ENCODE measurements at places on chromosomes 6 and 20.

- peak; percentile 52 for DNase-seq
Measured at GRCh38 chr20:62772990-62773844, 23.1 kb upstream of the MRGBP start.

DNA sequence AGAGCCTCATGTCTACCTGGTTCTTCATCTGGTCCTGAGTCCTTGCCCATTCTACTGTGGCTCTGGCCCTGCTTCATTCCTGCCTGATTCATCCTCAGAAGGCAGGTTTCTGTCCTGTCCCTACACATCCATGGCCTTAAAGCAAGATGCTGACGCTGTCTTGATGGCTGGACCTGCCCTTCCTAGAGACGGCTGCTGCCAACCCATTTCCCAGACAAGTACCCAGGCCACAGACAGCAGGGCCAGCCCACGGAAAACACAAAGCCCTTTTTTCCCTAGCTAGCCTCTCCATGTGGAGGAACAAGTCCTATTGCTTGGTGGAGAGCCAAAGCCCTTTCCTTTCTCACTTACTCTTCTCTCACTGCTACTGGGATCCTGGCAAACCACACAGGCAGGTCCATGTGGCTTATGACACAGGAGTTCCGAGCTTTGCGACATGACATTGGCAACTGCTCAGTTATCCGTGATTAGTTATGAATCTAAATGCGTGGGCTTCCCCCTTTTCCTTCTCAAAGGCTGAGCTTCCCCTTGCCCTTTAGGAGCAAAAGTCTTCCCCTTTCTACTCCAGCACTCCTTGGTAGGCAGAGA, 72.9 kb downstream of the SLC22A3 start:
- DNase-seq, result no peak

DNA sequence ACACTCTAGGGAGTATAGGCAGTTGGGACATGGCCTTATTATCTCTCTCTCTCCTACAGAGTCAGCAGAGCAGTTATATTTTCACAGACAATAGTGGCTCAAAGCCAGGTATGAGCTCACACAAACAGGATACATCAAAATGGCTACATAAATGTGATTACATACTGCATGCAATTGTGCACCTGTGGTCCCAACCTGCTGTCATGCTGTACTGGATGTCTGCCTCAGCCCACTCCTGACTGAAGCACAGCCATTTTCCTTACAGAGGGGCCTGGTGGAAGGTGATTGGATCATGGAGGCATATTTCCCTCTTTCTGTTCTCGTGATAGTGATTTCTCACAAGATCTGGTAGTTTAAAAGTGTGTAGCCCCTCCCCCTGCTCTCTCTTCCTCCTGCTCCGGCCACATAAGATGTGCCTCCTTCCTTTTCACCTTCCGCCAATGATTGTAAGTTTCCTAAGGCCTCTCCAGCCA, 37.0 kb upstream of the SAMHD1 start:
- no peak for DNase-seq

DNA sequence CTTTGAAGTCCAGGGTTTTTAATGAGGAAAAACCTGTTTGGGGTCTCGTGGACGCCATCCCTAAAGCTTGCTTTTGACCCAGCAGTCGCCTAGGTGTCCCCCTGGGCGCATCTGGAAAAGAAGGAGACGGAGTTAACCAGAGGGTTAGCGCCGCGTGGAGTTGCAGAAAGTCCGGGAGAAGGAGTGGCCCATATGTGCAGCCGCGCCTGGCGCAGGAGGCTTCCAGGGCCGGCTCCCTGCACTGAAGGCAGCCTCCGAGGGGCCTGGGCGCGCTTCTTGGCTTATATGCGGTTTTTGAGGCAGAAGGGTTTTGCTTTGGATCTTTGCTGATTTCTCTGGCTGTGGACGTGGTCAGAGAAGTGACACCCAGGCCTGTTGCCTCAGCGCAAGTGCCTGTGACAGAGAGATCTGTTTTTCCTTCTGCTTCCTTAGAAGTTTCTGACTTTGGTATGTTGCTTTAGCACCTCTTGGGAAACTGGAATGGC, 987 bp downstream of the TMEM181 start:
- DNase-seq, result no peak

DNA sequence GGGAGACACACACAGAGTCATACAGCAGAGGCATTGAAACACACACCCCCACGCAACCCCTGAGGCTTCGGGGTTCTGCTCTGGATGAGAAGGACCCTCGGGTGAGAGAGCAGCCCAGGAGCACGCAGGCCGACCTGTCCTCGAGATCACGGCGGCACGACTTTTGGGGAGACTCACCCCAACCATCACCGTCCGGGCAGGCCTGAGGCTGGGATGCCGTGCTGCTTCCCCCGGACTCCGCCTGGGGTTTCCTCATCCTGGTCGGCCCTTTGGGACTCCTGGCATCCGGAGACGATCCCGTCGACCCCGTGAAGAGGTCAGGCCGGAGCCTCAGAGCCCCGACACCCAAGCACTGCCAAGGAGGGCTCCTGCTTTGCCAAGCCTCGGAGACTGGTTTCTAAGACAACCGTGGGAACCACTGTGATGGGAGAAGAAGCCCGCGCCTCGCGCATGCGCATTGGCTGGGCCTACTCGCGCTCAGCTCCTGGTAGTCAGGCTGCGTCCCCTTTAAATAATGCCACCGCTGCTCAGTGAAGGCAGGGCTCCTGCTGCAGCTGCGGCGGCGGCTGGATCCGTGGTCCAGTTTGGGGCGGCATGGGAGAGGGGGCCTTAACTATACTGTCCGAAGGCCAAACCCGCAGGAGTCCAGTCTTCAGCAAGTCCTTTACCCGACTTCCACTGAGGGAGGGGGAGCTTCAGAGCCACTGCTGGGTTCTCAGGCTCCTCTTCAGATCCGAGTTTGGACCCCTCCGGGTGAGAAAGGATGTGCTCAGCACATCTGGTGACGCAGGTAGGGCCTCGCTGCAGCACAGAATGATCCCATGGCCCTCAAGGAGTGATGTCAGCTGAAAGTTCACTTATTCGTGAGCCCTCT, 171.4 kb upstream of the ZNF337 start:
- peak; percentile 79 for DNase-seq

GRCh38 chr6:135505648-135506047, 8.1 kb upstream of the AHI1 start:
- DNase-seq, result no peak

DNA sequence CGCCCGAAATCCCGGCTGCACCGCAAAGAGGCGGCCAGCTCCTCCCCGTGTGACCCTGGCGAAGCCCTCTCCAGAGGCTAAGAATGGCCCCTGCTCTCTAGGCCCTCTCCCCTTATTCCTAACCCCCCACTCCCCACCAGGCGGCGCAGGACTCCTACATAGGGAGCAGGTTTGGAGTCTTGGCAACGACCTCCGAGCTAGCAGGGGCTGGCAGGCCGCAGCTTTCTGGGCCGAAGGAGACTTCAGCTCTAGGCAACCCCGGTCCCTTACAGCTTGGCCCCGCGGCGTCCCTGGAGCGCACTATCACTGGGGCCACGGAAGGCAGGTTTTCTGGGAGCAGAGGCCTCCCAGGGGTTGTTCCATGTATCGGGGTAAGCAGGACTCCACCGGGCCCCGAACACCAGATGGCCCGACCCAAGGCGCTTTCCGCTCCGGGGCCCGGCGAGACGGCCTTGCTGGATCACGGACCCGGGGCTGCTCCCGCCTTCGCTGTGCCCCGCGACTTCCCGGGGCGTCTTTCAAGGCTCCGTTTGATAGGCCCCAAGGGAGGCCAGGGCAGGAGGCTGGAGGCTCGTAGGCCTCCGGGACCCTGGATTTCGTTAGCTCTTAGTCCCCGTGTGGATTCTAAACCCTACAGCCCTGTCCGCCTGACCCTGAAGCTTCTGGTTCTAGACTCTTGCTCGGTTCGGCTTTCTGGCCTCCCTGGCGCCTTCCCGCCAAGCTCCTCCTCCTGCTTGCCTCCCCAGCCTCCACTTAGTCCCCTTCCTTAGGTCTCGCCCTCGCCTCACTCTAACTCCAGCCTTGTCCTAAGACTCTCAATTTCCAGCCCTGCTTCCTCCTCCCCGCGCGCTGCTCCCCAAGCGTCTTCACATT, 1.9 kb downstream of the SLC32A1 start:
- no peak for DNase-seq

DNA sequence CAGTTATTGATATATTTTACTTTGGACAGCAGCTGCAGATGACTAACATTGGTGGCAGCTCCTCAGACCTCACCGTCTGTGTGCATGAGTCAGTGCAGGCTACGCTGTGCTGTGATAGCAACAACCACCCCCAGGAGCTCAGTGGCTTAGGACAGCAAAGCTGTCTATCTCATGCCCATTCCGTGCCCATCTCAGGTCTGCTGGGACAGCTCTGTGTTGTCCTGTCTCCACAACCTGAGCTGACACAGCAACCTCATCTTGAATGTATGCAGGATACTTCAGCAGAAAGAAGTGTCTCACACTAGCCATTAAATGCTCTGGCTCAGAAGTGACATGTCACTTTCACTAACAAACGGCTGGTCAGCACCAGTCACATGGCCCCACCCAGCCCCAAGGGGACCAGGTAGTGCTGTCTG, 47.7 kb downstream of the BANF2 start:
- DNase-seq, result no peak

DNA sequence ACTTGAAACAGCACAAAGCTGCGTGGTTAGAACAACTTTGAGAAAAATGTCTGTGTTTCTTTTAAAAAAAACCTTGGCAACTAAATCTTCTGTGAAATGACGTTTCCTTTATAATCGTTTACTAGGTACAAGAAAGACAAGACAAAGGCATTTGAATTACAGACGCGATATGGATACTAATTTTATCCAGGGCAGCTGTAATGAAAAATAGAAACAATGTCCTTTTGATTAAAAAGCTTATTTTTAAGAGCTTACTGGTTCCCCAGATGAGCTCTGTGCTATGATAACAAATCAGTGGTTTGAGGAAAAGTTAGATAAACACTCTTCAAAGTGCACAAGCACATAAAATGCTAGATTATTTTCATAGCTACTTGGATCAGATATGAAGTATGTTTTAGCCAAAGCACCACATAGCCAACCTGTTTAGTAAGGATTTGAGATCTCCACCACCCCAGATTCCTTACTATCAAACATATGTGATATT, 1.6 kb upstream of the SYNCRIP start:
- no peak for DNase-seq

DNA sequence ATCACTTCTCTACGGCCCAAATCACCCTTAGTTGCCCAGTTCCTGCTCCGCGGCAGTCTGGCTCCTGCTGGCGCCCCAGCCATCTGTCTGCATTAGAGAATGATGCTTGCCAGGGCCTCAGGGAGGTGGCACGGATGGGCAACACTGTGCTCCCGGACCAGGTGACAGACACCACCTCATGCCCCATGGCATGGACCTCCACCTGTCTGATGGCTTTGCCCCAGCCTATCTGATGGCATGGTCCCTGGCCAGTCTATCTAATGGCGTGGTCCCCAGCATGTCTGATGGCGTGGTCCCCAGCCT, 18.8 kb upstream of the MRGBP start:
- DNase-seq, result no peak

DNA sequence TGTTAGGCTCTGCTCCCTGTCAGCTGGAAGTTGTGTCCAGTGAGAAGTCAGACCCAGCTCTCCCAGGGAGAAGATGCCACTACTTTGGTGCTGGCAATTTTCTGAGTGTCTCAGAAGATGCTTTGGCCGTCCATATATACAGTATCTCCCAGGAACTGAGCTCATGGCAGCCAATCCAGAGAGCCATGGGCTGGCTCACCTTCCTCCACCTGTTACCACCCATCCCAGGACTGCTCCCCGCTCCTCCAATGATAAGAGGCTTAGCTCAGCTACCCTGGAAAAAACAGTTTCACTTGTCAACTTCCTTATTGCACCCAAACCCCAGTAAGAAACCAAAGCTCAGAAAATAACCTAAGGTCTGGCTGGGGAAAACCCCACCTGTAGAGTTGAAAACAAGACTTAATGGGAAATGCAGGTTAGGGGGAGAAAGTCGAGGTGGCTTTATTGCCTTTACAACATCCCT, at the start of gene BNIP5:
Gene BNIP5, minus strand, starts transcription at position 110 of the 463 bp plus-strand sequence. CDS start 6,198 bp downstream, outside the sequence.
- DNase-seq, result no peak

DNA sequence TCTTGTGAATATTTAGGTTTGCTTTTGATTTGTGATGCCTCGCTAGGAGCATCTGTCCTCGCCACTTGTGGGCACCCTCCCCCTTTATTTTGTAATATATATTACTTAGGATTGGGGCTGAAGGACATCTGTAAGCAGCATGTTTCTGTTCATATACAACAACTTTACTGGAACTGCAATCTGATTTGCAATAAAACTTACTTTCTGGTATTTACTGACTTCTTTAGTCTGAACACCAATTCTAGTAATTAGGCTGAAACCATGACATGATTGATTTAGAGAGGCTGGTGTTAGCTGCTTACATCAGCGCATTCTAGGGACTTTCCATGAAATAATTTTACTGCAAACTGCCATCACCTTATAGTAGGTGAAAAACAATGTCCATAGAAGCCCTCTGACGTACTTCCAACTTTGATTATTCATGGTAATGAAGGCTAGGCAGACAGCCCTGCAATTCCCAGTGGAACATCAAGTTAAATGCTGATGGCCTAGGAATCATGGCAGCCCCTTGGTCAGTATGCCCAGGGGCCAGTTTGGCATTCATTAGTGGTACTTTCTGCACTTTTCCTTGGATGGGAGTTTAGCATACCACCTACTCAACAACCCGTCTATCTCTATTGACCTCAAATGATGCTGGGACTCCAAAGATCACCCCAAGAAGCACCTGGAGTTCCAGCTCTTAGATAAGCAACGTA, 132.9 kb upstream of the MCHR2 start:
- DNase-seq, result no peak

GRCh38 chr20:49610691-49611538, 43.0 kb upstream of the PTGIS start:
- DNase-seq, result peak; percentile 73

DNA sequence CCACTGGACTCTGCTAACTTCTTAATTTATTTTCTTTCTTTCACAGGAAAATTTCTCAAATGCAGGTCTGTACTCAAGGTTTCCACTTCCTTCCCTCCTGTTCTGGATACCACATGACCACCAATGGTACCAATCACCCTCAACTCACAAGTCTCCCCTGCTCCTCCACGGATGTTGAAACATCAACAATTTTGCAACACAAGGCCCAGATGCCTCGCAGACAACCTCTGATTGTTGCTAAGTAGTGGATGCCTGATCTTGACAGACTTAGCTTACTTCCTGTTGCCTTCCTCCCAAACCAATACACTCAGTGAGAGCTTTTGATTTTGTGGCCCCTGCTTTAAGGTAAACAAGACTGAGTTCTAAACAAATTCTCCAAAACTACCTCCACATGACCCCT, 146.6 kb downstream of the FRK start:
- DNase-seq, result no peak

GRCh38 chr20:8153281-8153908, 21.3 kb downstream of the PLCB1 start:
- no peak for DNase-seq

- DNase-seq, result no peak
Measured at GRCh38 chr6:106572436-106572835, 56.9 kb downstream of the RTN4IP1 start.

GRCh38 chr6:53165293-53165692, 16.7 kb upstream of the GCM1 start:
- DNase-seq, result no peak

GRCh38 chr6:14046476-14047068, 71.0 kb upstream of the CD83 start:
- no peak for DNase-seq

- DNase-seq, result no peak
Measured at GRCh38 chr6:111941686-111942330, 68.6 kb upstream of the FYN start.
